ENCODE measurements at places on chromosomes 3 and 15. TPM values are rescaled to one million over a fixed set of nuclear protein-coding genes. Genes with fewer than 3 reads are reported as not detected.

GP5 gene
- total RNA-seq, result 0.13 TPM

NAALADL2 gene
- total RNA-seq, result 0.13 TPM

LIPH gene
- not detected for total RNA-seq

CACNA2D2 gene
- not detected for total RNA-seq
